Astrocyte of the cerebellum (primary cell): ENCODE measurements at places on chromosomes 7 and 10.

DNA sequence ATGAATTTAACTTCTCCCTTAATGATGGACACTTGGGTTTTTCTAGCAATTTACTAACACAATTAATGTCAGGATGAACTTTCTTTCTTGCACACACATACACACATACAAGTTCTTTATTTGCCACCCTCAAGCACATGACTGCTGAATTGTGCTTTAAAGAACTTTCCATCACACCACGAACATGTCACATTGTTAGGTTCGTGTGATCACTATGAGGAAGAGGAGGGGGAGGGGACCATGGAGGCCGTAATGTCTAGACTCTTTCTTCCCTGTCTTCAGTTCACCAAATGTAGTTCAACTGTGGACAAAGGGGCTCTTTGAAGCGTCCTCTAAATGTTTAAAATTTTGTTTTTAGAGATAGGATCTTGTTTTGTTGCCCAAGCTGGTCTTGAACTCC, 31.0 kb downstream of the NUP42 start:
- no peak for DNase-seq

DNA sequence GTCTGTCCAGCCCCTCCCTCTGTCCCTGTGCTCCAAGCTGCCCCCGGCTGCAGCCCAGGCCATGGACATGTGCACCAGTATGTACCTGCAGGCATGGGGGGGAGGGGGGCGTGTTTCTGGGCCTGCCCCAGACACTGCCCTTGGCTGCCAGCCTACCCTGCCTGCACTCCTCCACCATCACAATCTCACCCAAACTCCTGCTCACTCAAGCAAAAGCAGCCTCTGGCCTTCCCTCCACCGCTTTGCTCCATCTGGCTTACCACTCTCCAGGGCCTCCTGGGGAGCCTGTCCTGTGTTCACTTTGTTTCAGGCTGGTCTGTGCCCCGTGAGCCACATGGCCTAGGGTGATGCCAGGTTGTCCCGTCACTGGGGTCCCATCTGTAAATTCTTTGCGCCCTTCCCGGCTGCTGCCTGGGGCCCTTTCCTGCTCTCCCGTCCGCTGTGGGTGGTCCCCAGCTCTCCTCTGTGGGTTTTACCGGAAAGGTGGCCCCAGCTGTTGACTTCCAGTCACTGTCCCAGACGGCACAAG, 33.3 kb upstream of the PPIF start:
- no peak for DNase-seq

DNA sequence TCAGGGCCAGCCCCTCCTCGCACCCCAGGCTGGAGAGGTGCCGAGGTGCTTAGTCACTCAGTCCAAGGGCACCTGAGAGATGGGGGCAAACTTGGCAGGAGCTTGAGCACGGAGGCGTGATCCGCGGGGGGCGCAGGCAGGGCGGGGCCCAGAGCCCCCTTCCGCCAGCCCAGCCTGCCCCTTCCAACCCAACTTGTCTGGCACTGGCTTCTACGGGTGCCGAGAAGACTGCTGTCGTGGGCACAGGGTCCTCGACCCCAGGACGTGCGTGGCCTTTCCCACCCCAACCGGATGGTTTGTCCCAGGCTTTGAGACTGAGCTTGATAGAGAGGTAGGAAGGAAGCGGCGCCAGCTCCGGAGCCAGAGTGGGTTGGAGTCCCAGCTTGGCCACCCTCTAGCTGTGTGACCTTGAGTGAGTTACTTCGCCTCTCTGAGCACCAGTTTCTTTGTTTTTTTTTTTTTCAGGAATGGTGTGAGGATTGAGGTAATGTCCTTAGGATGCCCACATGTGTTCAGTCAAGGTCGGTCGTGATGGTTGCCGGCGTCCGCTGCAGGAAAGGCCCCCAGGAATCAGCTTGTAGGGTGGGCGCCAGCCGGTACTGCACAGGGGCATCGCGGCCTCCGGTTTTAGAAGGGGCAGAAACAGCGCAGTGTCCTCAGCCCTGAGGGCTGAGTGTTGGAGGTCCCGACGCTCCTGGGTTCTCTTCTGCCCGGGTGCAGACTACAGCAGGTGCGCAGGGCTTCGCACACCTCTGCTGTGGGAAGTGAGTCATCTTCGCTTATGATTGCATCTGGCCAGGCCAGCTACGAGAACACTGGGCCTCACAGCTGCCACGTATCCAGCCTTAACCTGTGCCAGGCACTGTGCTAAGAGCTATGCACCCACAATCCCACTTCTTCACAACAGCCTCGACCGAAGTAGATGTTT, 28.6 kb upstream of the VAX1 start:
- DNase-seq: no peak

- DNase-seq: no peak
These were observed 144.6 kb downstream of the ST7 start for GRCh38 chr7:117097860-117098259.

GRCh38 chr10:89741126-89741762, 39.9 kb downstream of the KIF20B start:
- no peak for DNase-seq

DNA sequence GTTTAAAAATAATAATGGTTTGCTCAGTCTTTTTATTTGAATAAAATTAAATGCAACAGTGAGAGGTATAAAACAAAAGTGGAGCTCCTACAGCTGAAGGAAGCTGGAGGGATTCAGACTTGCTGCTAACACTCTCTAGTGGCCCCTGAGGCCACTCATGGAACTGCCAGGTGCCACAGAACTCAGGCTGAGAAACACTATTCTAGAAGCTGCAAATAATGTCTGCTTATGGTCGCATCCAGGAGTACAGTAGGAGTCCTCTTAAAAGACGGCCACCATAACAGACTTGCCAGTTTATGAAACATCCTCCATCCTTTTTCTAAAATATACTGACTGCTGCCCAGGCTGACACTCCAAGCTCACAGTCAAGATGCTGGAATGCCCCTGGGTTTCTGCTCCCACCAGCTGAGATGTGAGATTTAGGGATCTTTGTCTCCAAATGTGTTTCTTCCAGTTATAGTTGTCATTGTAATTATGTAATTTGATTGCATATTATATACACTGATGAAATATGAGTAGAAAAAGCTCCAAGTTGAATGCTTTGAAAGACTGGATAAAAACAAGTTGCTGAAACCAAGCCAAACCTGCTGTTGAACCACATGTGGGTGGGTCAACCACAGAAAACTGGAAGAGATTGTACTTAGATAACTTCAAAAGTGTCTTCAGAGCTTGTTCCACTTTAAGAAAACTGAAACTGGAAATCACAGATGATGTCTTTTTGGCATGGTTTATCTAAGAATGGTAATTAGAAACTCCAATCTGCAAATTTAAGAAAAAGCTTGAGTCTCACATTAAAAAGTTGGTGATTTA, 213.7 kb upstream of the AOAH start:
- no peak for DNase-seq

GRCh38 chr7:18996583-18996982, 120.9 kb downstream of the TWIST1 start:
- DNase-seq: no peak

- DNase-seq: peak; percentile 63
These were observed 32.1 kb upstream of the A1CF start for GRCh38 chr10:50917486-50917885.

GRCh38 chr10:71392292-71392691, 4.4 kb upstream of the CDH23 start:
- DNase-seq: no peak

GRCh38 chr7:115631782-115632181, 398.8 kb downstream of the TFEC start:
- no peak for DNase-seq

DNA sequence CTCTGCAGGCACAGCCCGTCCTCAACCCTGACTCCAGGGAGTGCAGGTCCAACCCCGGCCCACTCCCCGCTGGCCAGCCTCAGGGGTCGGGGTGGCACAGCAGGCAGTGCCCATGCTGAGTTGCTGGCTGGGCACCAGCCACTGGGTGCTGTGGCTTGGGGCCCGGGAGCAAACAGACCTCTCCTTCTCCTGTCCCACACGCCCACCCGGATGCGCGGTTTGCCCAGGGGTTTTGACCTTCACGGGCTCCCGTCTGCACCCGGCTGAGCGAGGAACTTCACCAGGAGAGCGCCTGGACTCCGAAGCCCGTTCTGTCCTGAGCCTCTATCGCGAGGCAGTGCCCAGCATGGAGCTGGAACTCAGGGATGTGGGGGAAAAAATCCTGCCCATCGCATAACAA, 2.6 kb upstream of the GRIFIN start:
- no peak for DNase-seq

GRCh38 chr7:33596686-33597085, 308.7 kb upstream of the BMPER start:
- no peak for DNase-seq

GRCh38 chr7:150406312-150406566, 27.1 kb downstream of the ZNF775 start:
- no peak for DNase-seq

DNA sequence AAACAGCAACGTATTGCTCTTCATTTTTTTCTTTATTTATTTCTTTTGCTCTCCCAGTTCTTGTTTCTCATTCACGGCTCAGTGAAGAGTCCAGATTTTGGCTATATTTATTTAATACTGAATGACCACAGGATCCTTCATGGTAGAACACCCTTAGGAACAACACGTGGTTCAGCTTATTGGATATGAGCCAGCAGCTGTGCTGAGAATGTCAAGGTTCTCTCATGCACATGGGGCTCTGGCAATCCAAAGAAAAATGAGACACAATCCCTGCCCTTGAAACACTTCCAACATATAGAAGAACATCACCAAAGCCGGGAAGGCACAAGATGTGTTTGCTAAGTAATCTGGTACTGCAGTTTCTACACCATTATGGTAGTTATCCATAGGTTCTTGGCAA, 852.9 kb downstream of the SORCS1 start:
- no peak for DNase-seq

- DNase-seq: no peak
These were observed 9.2 kb upstream of the SYPL1 start for GRCh38 chr7:106121189-106121810.

- peak; percentile 87 for DNase-seq
These were observed 107.1 kb upstream of the FAM20C start for GRCh38 chr7:85074-85882.

DNA sequence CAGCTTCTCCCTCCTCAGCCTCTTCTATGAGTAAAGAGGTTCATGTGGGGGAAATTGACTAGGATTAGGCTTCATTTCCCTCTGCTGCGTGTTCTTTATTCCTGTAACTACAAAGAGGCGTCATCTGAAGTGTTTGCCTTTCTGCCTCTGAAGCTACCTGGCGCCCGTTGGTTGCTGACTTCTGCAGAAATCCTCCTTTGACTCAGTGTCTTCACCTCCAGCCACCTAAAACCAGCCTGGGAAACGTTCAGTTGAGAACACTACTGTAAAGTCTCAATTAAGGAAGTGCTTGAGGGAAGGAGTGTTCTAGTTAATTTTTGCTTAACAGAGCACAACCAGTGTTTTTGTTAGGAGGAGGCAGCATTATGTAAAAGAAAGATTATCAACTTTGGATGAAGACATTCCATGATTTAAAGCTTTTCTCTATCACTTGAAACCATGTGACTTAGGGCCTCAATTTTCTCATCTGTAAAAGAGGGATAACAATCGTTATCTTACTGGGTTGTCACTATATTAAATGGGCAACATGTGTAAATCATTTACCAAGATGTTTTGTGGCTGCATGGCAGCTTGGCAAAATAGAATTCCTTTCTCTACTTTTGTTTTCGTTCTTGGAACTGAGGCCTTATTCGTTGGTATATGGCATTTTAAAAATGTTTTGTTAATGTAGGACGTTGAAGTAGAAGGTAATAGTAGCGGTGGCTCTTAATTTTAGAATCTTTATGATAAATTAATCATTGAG, 642.9 kb downstream of the SDK1 start:
- no peak for DNase-seq

- DNase-seq: no peak
These were observed 949.4 kb upstream of the POT1 start for GRCh38 chr7:125878988-125879387.

DNA sequence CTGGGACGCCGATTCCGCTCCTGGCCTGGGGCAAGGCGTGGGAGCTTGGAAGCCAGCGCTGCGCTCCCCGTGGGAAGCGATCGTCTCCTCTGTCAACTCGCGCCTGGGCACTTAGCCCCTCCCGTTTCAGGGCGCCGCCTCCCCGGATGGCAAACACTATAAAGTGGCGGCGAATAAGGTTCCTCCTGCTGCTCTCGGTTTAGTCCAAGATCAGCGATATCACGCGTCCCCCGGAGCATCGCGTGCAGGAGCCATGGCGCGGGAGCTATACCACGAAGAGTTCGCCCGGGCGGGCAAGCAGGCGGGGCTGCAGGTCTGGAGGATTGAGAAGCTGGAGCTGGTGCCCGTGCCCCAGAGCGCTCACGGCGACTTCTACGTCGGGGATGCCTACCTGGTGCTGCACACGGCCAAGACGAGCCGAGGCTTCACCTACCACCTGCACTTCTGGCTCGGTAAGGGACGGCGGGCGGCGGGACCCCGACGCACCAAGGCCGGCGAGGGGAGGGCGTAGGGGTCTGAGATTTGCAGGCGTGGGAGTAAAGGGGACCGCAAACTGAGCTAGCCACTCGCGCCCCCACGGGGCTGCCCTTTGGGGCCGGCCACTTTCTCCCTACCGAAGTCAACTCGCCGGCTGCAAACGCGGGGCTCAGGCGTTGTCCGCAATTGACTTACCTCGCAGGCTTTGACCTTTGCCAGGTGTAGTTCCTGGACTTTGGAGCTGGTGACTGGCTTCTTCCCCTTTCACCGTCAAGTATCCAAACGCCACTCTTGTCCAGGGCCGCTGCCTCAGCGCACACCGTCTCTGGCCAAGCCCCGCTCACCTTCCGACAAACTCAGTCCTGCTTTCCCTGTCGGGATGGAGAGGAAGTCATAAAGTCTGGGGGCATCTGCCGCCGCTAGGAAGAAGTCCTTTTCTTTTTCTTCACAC, at the start of gene SCIN:
TSS of gene SCIN (plus strand) at position 187 of the 928 bp plus-strand sequence. CDS start at position 254, 67 bp downstream.
- DNase-seq: no peak

- no peak for DNase-seq
These were observed 6.4 kb downstream of the KDM7A start for GRCh38 chr7:140170375-140170774.

DNA sequence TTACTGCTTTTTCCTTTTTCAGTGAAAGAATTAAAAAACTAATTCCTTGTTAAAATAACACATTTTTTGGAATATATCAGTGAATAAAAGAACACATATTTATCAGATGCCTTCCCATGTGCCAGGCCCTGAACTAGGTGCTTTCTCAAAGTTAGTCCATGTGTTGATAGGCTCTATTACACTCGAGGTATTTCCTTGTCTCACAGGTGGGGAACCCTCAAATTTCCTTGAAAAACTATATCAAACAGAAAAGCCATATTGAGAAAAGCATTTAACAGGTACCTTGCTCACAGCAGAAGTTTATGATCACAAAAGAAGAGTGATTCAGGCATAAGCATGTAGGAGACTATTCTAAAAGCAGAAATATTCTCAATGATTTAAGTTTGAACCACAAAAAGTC, 75.6 kb upstream of the OGDHL start:
- DNase-seq: no peak
